ENCODE measurements at places on chromosomes 12 and 14.

DNA sequence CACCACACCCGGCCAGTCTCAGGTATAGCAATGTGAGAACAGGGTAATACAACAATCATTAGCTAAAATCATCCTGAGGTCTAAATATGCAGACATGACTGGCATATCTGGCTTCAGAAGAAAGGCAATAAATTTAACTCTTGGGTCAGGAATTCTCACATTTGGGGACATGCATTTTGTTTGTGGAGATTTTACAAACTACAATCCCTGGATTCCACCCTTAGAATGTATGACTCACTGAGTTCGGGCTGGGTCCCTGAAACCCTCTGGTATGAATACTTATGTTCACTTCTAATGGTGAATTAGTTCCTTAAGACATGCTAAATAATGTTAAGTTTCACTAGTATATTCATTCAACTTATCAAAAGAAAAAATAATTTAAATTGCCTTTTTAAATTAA is 98.9 kb upstream of the HMGA2 start:
- no peak for DNase-seq

DNA sequence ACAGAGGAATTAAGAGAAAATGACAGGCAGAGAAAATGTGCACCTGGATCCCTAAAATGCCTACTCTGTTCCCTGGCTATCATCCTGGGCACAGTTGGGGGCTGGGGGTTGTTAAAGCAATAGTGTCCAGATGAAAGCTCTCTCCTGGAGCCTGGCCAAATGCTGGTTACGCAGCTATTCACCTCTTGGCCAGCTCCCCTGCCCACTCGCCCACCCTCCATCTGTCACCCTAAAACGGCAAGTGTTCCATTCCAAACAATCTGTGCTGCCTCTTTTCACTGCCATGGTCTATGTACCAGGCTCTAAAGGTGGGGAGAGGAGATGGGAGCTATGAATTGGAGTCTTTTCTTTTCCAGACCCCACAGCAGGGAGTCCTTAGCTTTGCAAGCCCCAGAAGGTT is 24.7 kb upstream of the NPFF start:
- no peak for DNase-seq

DNA sequence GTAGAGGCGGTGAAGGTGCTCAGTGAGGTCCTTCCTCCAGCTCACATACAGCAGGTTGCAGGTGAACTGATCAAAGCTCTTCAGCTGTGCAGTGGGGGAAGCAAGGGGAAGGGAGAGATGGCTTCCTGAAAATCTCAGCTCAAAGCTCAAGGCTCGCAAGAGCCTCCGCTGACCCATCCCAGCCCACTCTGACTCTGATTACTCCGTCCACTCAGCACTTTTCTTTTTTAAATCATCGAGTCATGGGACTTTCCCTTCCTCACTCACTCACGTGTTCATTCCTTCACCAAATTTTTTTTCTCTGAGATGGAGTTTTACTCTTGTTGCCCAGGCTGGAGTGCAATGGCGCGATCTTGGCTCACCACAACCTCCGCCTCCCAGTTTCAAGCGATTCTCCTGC is 4.7 kb downstream of the ABCD4 start:
- DNase-seq = no peak

DNA sequence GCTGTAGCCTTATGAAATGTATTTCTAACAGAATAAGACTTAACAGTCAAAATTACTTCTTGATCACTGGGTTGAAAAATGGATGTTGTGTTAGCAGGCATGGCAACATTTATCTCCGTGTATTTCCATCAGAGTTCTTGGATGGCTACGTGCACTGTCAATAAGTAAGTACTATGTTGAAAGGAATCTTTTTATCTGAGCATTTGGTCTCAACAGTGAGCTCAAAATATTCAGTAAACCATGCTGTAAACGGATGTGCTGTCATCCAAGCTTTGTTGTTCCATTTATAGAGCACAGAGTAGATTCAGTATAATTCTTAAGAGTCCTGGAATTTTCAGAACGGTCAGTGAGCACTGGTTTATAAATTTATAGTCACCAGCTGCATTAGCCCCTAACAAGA is 15.5 kb downstream of the SCAF11 start:
- no peak for DNase-seq

DNA sequence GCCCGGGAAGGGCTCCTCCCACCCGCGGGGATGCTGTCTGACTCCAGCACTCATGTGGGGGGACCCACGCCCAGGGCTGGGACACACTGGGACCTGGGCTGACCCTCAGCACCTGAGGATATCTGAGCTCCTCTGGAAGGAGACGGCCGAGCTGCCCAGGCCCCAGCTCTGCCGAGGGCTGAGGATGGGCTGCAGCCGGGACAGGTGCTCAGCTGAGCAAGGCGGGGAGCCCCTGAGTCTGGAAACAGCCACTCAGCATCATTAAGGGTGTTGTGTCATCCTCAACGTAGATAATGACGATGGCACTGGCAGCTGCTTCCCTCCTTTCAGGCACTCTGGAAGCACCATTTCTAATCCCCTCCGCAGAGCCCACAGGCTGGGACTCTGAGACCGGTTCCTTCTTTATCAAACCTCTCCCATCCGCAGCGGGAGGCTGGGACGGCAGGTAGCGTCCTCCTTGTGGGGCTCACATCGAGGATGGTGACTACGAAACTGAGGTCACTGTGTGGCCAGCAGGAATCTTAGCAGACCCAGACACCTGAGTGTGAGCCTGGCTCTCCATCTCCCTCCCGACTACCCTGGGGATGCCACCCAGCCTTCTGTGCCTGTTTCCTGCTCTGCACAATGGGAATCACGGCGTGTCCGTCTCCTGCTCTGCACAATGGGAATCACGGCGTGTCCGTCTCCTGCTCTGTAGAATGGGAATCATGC is 26.7 kb upstream of the SFSWAP start:
- no peak for DNase-seq

- DNase-seq = no peak
These were observed 15.8 kb downstream of the FOXN3 start for GRCh38 chr14:89401241-89401640.

- no peak for DNase-seq
These were observed 41.0 kb upstream of the PTGR2 start for GRCh38 chr14:73810478-73811163.

GRCh38 chr12:54147186-54147585 is 41.6 kb downstream of the SMUG1 start:
- no peak for DNase-seq

All from activated naive CD8-positive, alpha-beta T cell treated with anti-CD3 and anti-CD28 coated beads, Interleukin-2, amount 10 ng/mL, durations not matched to agents 7 days and 5 days (primary cell).